ENCODE measurements at places on chromosomes 6 and 20. TPM values are rescaled to one million over a fixed set of nuclear protein-coding genes. Genes with fewer than 3 reads are reported as not detected.

GRCh38 chr6:161434921-161435747 lies 161.3 kb upstream of the AGPAT4 start:
- DNase-seq, result no peak

- DNase-seq, result no peak
Observed at GRCh38 chr6:111952274-111952673, 79.0 kb upstream of the FYN start.

- no peak for DNase-seq
Observed at GRCh38 chr6:74289884-74290283, 593.9 kb downstream of the CD109 start.

DNA sequence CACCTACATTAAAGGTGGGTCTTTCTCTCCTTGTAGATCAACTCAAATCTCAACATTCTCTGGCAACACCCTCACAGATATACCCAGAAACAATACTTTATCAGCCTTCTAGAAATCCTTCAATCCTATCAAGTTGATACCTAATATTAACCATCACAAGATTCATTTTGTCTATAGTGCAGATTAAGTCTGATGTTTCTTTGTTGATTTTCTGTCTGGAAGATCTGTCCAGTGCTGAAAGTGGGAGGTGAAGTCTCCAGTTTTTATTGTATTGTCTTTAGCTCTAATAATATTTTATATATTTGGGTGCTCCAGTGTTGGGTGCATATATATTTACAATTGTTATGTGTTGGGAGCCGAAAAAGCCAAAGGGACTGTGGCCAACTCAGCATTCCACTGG lies 493.9 kb upstream of the ADGRB3 start:
- no peak for DNase-seq

DNA sequence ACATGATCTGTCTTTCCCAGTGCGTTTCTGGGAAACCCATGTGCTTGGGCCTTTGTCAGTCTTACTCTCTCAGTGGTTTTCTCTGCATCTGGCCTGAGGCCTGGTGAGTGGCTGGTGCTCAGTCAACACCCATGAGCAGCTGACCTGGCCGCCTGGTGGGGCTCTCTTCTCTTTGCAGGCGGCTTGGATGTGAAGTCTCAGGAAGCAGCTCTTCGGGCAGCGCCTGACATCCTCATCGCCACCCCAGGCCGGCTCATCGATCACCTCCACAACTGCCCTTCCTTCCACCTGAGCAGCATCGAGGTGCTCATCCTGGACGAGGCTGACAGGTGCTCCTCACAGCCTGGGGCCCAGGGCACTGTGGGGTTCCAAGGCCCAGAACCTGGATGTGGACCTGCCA lies 10.8 kb downstream of the DDX27 start:
- no peak for DNase-seq

DNA sequence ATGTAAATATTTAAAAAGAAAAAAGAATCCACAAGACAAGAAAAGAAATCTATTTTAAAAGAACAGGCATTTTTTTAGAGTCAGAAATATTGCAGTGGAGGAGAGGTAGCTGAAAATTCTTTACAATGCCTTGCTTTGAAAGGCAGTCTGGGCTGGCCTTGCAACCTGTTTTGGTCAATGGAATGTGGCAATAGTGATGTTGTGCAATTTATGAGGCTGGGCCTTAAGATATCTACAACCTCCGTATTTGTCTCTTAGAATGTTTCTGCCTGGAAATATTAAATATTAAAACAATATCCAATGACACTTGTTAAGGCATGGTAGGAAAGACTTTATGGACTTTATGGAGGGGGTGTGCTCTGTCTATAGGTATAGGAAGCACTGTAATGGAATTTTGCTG lies 14.8 kb upstream of the SCGN start:
- DNase-seq, result no peak

DNA sequence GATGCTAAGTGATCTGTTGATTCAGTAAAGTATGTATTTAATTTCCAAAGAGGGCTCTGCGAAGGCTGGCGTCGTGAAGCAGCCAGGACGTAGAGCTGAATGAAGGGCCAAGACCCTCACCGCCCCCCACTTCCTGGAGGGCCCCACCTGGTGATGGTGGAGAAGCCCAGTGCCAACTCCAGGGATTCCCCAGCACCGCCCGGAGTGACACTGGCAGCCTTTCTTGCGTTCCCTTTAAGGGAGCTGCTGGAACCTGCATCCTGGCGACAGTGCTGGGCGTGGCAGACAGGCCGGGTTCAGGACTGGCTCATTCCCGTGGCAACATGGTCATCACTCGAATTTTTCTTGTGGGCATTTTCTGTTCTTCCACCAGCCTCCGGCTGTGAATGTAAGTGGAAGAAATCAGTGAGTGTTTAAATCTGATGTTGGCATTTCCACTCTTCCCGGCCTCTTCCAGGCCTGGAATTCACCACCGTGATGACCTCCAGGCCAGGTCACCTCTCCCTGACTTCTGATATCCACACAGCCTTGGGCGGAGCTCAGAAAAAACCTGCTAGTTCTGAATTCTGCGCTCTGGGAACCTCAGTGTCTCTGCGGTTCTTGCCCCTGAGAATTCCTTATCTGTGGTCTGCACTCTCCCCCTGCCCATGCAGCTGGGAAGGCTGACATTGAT lies 57.4 kb upstream of the DACT2 start:
- no peak for DNase-seq

- DNase-seq, result no peak
Observed at GRCh38 chr6:151900256-151900655, 92.8 kb downstream of the ESR1 start.

DNA sequence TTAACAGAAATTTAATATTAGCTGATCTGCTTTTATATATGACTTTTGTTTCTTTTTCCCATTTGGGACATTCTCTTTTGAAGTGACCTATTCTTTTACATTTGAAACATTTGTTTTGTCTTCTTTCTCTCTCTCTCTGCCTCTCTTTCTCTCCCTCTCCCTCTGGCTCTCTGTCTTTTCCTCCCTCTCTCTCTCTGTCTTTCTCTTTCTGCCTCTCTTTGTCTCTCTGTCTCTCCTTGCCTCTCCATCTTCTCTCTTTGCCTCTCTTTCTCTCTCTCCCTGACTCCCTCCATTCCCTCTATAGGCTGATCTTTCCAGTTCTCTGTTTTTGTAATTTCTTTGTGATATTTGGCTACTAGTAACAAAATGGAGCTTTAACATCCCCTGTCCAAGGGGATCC lies 52.0 kb upstream of the TULP1 start:
- no peak for DNase-seq

DNA sequence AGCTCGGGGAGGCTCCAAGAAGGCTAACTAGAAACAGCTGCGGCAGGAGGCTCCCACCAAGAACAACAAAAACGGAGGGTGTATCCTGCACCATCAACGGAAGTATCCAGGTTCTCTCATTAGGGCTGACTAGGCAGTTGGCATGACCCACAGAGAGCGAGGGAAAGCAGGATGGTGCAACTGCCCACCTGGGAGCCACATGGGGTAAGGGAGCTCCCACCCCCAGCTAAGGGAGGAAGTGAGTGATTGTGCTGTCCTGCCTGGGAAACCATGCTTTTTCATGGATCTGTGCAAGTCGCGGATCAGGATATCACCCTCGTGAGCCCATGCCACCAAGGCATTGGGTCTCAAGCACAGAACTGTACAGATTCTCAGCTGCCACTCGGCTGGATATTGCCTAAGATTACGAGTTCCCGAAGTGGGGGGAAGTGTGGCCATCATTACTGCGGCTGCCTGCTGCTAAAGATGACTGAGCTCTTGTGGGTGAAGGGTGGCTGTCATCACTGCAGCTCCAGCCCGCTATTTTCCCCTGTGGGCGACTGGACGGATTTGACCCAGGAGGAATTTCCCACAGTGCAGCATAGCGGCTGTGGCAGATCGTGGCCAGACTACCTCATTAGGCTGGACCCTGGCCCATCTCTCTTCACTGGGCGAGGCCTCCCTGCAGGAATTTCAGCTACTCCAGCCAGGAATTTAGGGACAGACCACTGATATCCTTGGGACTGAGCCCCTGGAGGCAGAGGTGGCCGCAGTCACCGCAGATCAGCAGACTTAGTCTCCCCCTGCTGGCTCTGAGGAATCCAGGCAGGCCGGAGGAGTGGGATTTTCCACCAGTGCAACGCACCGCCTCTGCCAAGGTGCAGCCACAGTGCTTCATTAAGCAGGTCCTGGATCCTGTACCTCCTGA lies 515.7 kb downstream of the FRK start:
- no peak for DNase-seq

DNA sequence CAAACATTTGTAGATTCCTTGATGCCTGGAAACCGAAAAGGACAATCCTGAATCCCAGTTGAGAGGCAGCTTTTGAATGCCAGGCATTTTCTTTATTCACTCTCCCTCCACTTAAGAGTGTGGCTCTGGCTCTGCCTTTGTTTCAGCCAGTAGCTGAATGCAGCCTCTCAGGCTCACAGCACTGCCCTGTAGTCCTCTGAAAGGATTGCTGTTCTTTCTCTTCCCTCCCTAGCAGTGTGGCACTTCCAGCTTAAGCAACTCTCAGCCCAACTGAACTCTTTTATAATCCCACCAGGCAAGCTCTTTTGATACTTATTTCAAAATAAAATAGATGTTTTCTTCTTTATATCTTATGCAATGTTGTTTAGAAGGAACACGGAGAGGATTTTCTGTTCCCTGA lies 415.6 kb downstream of the GJA1 start:
- no peak for DNase-seq

DNA sequence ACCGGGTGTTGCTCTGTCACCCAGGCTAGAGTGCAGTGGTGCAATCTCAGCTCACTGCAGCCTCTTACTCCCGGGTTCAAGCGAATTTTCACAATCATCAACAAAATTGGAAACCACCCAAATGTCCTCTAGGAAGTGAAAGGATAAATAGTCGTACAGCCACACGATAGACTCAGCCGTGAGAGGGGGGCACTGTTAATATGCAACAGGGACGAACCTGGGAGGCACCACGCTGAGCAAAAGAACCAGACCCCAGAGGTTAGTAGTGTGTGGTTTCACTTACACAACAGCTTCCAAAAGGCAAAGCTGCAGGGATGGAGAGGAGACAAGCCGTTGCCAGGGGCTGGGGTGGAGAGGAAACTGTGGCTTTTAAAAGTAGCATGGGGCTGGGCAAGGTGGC lies 30.1 kb upstream of the NTSR1 start:
- DNase-seq, result no peak

- DNase-seq, result no peak
Observed at GRCh38 chr6:142697001-142697335, 248.0 kb downstream of the HIVEP2 start.

GRCh38 chr6:116101302-116101718 lies 657 bp downstream of the NT5DC1 start:
- DNase-seq, result no peak

GRCh38 chr20:2800521-2801285 lies at the start of gene CPXM1:
Gene CPXM1 (minus strand): TSS chr20:2800627. CDS start chr20:2800572, 55 bp downstream.
- DNase-seq, result no peak

DNA sequence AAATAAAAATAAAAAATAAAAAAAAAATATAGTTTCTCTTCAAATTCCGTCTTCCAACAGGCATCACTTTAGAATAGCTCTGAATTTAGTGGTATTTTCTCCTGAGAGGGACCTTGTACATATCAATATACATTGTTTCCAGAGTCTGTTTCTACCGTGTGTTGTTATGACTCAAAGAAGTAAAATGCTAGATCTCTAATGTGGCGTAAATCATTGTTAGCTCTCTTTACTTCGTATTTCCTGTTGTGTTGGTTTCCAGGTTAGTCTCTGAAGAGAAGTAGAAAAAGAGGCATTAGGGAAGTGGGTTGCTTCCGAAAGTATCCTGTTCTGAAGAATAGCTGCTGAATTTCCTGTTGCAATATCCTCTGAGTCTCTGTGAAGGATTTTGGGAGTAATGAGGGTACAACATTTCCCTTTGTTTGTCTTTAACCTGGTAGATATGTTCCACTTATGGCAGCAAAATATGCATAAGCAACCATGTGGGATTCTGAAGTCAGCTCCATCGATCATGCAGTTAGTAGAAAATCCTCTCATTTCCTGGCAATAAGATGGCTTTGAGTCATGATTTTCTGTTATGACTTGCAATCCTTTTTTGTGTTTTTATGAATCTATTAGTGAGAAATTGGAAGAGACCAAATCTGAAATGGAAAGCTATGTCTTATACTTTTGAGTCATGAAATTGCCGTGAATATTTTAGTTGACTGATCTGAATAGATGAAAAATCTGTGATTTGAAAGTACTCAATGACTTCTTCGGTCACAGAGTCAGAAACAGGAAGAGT lies 42.0 kb upstream of the MCHR2 start:
- no peak for DNase-seq

GRCh38 chr6:142207265-142207877 lies 60.3 kb downstream of the VTA1 start:
- DNase-seq, result no peak

DNA sequence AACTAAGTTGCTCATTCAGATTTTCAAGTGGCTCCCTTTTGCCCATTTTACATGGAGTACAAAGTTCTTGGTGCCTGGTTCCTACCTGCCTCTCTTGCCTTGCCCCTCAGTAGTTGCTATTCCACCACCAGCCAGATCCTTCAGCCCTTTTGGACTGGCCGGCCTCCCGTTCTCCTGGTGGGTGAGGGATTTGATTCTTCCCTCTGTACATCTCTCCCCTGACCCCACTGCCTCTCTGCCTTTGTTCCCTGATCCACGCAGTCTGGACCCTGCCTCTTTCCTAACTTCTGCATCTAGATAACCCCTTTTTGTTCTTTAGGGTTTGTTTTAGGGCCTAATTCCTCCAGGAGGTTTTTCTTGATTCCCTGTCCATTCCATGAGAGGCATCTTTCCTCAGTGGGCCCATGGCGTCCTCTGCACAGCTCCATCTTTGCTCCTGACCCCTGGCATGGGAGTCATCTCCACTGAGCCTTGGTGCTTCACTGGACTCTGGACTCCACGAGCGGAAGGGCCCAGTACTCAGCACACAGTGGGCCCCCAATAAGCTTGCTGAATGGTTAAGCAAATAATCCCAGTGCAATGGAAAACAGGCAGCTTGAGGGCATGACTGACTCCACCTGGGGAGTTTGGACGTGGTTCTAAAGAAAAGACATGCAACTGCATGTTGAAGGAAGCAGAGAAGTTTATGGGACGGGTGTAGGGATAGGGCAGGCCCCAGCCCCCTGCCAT lies 309.3 kb upstream of the SUPT3H start:
- no peak for DNase-seq

The GGT7 gene
- polyA plus RNA-seq, result 20.5 TPM

The DOK5 gene
- 29.0 TPM for polyA plus RNA-seq

The ZNF165 gene
- 0.34 TPM for polyA plus RNA-seq

The KHDC1L gene
- polyA plus RNA-seq, result 0.54 TPM

The DYNLT2 gene
- 2.9 TPM for polyA plus RNA-seq

The TINAG gene
- not detected for polyA plus RNA-seq

The RIPOR2 gene
- polyA plus RNA-seq, result 29.3 TPM

The STMND1 gene
- 0.34 TPM for polyA plus RNA-seq

The COL11A2 gene
- polyA plus RNA-seq, result 41.7 TPM

The RTN4IP1 gene
- polyA plus RNA-seq, result 7.2 TPM

The PRDM13 gene
- not detected for polyA plus RNA-seq
